ENCODE measurements at places on chromosomes 11 and 22.
A peak's percentile ranks its signal among the peaks of the same experiment; 100 is the strongest.

DNA sequence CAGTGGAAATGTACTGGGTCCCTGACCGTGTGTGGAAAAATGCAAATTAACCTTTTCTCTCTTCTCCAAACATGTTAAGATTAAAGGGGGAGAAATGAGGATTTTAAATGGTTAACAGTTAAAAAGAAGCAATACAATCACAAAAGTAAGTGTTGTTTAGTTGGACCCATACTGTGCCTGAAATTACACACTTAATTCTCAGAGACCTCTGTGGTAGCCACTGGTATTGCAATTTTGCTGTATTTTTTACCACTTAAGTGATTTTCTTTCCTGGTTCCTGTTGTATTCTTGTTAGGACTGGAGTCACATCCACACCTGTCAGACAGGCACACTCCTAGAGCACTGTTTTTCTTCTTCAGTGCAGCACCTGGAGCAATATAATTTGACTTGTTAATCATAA is 179.6 kb upstream of the PDGFD start:
- no peak for DNase-seq

DNA sequence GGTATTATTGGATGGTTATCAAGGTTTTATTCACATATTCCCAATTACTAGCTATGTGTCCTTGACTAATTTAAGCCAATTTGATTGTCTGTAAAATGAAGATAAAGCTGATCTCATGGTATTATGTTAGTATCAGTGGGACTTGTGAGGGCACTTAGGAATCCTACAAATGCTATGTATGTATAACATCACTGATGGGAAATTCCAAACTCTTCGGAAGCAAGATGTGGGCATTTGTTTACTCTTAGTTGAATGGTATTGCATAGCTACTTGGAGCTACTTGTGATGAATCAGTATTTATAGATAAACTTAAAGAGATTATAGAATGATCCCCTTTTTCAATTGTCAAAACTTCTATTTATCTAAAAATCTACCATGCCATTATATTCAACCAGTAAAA is 239.9 kb downstream of the CNTN5 start:
- no peak for DNase-seq

GRCh38 chr11:97739932-97740800 is 1280.6 kb upstream of the CNTN5 start:
- DNase-seq, result no peak

DNA sequence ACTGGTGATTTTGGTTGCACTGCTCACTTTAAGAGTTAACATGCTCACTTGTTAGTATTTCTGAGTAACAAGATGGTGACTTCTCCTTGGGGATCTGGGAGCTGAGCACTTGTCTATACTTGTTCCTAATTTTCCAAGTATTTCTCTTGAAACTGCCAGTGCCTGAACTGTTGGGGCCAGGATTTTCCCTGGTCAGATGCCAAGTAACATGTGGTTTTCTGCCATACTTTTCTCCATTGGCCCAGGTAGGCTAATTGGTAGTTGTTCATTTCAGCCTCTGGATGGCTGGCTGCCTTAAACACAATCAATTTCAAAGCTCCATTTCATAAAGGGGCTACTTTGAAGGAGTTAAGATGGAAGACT is 35.0 kb downstream of the RNF141 start:
- DNase-seq, result no peak

DNA sequence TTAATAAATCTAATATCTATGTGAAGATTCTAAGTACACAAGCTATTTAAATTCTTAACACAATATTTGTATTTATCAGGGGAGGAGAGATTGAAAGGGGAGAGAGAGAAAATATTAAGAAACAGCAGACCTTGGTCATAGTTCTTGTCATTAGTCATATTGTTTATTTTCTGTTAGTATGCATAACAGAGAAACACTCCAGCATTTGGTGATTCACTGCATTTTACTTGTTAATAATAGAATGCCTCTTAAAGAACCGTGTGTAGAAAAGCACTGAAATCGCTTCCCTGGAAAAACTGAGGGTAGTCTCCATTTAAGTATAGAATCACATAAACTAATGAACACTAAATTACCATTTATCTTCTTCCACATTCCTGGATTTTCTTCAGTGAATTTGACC is 122.7 kb upstream of the TRPC6 start:
- DNase-seq, result no peak

DNA sequence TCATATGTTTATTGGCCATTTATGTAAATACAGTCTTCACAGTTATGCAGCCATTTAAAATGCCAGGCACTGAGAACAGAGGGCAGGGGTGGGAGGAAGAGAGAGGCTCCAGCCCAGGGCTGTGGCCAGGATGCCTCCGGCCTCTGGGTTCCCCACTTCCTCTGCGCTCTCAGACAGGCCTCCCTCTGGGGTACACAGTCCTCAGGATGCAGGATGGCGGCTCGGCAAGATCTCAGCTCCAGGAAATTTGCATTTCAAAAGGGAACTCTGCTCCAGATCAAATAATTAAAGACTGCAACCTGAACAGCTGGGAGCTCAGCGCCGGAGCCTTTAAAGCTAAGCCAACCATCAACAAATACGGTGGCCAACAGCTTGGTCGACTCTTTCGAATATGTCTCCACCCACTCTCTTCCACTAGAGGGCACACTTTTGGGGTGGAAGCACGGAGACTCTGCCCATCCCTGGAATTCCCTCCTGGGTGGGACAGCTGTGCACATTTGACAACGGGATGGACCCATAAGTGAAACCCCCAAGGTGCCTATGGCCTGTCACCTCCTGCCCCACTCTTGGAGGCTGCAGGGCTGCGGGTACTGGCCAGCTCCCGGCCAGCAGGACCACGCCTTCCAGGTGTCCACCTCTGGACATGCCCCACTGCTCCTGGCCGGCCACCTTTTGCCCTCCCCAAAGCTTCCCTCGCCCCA is 1044.7 kb downstream of the BRD1 start:
- DNase-seq, result no peak

DNA sequence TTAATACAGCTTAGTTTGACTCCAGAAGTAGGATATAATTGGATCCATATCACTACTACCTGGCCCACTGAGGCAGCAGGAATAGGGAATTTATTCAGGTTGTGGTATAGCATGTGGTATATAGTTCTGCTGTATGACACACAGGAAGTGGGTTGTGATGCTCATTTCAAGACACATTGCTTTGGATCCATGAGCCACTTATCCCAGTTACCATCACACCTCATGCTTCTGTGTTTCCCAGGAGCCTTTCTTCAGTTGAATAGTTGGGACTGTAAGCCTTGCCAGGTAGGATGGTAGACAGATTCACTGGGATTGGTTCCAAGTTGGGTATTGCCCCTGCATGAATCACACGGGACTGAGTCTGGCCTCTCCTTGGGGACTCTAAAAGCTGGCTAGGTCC is 9.9 kb upstream of the SLC37A2 start:
- no peak for DNase-seq

DNA sequence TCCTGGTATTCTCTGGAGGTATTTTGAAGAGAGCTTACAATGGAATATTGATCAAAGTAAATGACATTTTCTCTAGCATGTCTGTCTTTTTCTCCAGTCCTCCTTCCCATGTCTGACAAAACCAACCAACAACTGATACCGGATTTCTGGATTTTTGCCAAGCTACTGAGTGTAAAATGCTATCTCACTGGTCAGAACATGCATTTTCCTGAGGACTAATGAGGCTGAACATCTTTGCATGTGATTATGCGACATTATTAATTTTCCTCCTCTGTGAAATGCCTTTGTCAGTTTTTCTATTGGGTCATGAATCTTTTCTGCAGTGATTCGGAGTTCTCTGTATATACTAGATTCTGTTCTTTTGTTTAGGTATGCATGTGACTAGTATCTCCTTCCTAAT is 51.4 kb downstream of the CDON start:
- no peak for DNase-seq

- DNase-seq, result no peak
Observed at GRCh38 chr22:27594020-27594419, 207.5 kb downstream of the MN1 start.

GRCh38 chr11:134385774-134386565 is 26.1 kb downstream of the B3GAT1 start:
- DNase-seq, result no peak

GRCh38 chr11:57196596-57196995 is 14.8 kb downstream of the LRRC55 start:
- no peak for DNase-seq

GRCh38 chr11:26992031-26992541 is 1.8 kb upstream of the FIBIN start:
- DNase-seq, result no peak

- no peak for DNase-seq
Observed at GRCh38 chr22:43197271-43197941, 10.5 kb upstream of the TTLL12 start.

DNA sequence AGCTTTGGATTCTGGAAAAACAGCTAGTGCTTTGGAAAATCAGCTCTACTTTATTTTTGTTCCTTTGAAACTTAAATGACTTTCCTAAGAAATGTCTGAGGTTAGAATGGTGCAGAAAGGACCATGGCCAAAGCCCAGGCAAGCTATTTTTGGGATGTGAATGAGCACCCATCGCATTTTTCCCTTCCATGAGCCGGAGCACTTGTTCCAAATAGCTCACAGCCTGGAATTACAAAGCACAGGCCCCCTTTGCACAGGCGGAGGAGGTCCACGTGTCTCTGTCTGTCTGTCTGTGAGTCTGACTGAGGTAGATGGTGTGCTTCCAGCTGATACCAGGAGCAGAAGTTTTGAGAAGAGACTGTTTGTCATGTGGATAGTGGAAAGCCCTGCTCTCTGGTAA is 50.7 kb downstream of the MICAL2 start:
- no peak for DNase-seq

DNA sequence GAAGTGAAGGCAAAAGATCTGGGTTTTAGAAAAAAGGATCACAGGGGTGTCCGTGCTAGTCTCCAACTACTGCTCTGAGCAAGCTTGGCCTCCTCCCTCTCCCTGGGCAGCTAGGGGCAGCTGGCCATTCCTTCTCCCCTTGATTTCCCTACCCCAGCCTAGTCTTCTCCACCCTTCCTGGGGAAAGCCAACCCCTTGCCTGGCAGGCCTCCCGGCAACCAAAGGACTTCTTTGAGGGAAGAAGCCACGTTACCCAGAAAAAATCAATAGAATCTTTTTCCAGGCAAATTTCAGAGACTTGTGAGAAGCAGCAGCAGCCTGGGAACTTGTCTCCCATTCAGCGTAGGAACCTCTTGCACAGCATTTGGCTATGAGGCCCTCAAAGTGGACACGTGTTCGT is 91.5 kb downstream of the MIAT start:
- no peak for DNase-seq

- DNase-seq, result no peak
Observed at GRCh38 chr11:50088231-50088630, 55.6 kb downstream of the OR4C45 start.

- DNase-seq, result peak; percentile 75
Observed at GRCh38 chr11:62665599-62666258, 617 bp downstream of the CSKMT start.

GRCh38 chr11:541433-541885 is 4.1 kb downstream of the LRRC56 start:
- no peak for DNase-seq

DNA sequence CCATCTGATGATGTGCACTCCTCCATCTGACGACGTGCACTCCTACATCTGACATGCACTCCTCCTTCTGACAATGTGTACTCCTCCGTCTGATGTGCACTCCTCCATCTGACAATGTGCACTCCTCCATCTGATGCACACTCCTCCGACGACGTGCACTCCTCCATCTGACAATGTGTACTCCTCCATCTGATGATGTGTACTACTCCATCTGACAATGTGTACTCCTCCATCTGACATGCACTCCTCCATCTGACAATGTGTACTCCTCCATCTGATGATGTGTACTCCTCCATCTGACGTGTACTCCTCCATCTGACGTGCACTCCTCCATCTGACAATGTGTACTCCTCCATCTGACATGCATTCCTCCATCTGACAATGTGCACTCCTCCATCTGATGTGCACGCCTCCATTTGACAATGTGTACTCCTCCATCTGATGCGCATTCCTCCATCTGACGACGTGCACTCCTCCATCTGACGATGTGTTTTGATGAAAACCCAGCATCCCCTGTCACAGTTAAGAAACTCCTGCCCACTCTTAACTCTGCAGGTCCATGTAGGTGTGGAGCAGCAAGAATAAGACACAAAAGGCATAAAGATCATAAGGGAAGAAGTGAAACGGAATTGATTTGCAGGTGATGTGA is 9.7 kb upstream of the IL17REL start:
- no peak for DNase-seq

- no peak for DNase-seq
Observed at GRCh38 chr11:14542324-14542723, 22.1 kb upstream of the PSMA1 start.

GRCh38 chr11:93525601-93526345 is 17.4 kb downstream of the SMCO4 start:
- peak; percentile 16 for DNase-seq

GRCh38 chr11:31943056-31943780 is 132.1 kb upstream of the PAX6 start:
- no peak for DNase-seq

DNA sequence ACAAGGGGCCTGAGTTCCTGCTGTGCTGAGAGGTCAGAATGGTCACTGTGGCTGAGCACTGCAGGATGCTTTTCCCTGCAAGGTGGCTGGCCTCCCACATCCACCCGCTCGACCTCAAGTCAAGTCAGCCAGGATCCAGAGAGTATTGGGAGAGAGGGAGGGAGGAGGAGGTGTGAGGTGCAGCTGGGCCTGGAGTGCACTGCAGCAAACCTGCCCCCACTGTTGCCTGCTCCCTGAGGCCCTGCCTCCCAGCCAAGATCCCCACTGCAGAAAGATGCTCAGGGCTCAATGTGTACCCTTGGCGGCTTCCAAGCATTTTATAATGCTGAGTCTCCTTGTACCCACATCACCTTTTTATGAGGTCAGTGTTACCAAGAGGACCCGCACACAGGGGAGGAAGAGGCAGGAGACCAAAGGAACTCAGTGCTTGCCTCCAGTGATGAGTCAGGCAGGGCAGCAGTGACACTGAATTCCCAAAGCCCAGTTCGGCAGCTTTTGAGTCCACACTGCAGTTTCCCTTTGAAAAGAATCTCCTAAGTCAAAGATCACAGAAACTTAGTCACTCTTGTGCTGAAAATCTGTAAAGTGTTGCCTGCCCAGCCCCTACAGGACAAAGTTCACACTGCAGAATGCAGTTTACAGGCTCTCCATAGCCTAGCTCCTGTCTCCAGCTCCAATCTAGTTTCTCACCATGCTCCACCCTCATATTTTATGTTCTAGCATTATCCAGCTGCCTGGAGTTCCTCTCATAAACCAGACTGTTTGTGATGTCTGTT is 3.1 kb downstream of the ENDOD1 start:
- peak; percentile 25 for DNase-seq

GRCh38 chr11:110481523-110481922 is 51.8 kb downstream of the FDX1 start:
- no peak for DNase-seq

GRCh38 chr11:130670200-130670599 is 221.8 kb downstream of the ADAMTS15 start:
- no peak for DNase-seq

GRCh38 chr22:35582861-35583670 is 34.1 kb downstream of the MB start:
- DNase-seq, result peak; percentile 55

- no peak for DNase-seq
Observed at GRCh38 chr11:17778956-17779860, 44.6 kb downstream of the KCNC1 start.

- DNase-seq, result no peak
Observed at GRCh38 chr11:76030968-76031590, 175.2 kb downstream of the WNT11 start.

GRCh38 chr22:35961480-35962295 is 66.9 kb downstream of the RBFOX2 start:
- no peak for DNase-seq

GRCh38 chr11:71081704-71082230 is 170.6 kb downstream of the SHANK2 start:
- no peak for DNase-seq
